PC-9 (cell line): ENCODE measurements at places on chromosomes 11 and 22. TPM values are rescaled to one million over a fixed set of nuclear protein-coding genes. Genes with fewer than 3 reads are reported as not detected.

DNA sequence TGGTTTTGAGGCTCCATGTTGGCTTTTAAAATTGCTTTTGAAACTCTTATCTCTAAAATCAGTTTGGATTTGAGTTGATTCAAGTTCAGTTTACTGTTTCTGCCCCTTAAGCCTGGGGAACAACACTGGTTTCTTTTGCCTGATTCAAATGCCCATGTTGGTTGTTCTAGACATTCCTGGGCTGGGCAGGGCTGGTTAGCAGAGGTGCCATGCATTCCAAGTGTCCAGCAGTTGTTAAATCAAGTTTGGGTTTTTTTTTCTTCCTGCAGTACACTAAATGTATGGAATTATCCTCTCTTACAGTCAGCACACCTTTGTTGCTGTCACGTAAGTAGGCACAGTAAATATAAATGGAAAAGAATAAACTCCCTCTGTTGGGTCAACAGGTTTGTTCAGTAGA lies 67.2 kb upstream of the MTMR2 start:
- peaks cover 30% of the 10 kb centered on the region for H3K4me1 ChIP-seq
- peak overlapping the region; percentile 75 for H3K27ac ChIP-seq
- DNase-seq = peak; percentile 71
- H3K27me3 ChIP-seq = no peaks in the 10 kb centered on the region
- peak overlapping the region; percentile 6; the same call in 1 of the 2 replicates for H3K4me3 ChIP-seq

- no peak overlapping the region for H3K4me3 ChIP-seq
- H3K4me1 ChIP-seq = no peaks in the 10 kb centered on the region
- peaks cover 99% of the 10 kb centered on the region for H3K27me3 ChIP-seq
- no peak for DNase-seq
Measured at GRCh38 chr11:57387289-57388030, 3.0 kb downstream of the PRG2 start.

DNA sequence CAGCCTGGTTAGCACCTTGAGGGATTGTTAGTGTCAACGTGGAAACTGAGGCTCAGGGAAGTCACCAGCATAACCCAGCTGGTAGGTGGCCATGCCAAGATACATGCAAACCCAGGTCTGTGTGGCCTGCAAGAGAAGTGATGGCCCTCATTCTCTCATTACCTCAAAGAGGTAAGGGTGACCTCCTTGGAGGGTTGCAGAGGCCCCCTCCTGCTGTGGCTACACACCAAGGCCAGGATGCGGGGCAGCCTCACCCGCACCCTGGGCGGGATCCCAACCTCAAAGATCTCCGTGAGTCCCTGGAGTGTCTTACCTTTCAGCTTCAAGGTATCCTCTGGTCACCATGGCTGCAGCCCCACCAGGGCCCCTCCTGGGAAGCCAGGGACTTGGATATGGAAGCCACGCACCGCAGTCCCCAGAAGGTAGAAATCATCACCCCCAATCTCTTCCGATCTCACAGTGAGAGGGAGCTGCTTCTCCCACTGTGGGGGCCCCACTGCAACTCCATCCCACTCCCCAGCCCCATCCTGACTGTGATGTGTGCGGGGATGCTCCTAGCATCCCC lies 95.4 kb downstream of the MORC2 start:
- H3K4me3 ChIP-seq = no peak overlapping the region
- no peak for DNase-seq
- no peak overlapping the region for H3K27ac ChIP-seq
- H3K27me3 ChIP-seq = no peaks in the 10 kb centered on the region
- H3K36me3 ChIP-seq = no peaks in the 10 kb centered on the region

GRCh38 chr22:33393432-33393831 lies 335.3 kb upstream of the SYN3 start:
- H3K4me1 ChIP-seq = no peaks in the 10 kb centered on the region
- H3K27me3 ChIP-seq = no peaks in the 10 kb centered on the region
- no peak overlapping the region for H3K4me3 ChIP-seq
- H3K27ac ChIP-seq = no peak overlapping the region
- DNase-seq = no peak

DNA sequence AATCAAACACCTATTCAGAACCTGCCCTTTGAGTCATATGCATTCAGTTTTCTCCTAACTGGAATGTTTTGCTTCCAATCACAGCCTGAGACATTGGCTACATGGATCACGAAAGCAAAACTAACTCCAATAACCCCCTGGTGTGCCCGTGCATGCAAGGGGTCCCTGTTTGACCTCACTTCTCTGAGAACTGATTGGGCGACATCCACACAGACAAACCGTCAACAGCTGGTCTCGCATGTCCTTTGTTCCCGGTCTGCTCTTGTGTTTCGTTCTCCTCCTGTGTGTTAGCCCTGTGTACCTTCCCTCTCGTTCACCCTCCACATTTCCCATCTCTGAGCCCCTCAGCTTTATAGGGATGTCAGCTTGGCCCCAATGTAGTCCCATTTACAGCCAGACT lies 67.2 kb upstream of the TTC12 start:
- no peak overlapping the region for H3K27ac ChIP-seq
- H3K4me1 ChIP-seq = no peaks in the 10 kb centered on the region
- H3K27me3 ChIP-seq = peaks cover 12% of the 10 kb centered on the region; the same call in 1 of the 2 replicates
- no peaks in the 10 kb centered on the region for H3K36me3 ChIP-seq
- no peak overlapping the region for H3K4me3 ChIP-seq

CCDC89 gene
- 0.28 and 0.50 TPM in 2 replicates for total RNA-seq
